ENCODE measurements at places on chromosomes 1 and 21.

GRCh38 chr1:74246315-74246714 lies 11.1 kb downstream of the TNNI3K start:
- no peak for DNase-seq

DNA sequence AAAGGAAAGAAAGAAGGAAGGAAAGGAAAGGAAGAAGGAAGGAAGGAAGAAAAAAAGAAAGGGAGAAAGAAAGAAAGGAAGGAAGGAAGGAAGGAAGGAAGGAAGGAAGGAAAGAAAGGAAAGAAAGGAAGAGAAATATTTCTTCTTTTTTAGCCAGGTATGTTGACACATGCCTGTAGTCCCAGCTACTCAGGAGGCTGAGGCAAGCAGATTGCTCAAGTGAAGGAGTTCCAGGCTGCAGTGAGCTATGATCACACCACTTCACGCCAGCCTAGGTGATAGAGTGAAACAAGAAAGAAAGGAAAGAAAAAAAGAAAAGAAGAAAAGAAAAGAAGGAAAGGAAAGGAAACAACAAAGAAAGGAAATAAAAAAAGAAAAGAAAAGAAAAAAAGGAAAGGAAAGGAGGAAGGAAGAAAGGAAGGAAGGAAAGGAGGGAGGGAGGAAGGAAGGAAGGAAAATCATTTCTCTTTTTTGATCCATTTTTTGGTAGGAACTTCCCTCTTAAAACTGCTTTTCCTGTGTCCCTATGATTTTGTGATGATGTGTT lies 5.8 kb upstream of the ZMYM1 start:
- DNase-seq, result no peak

DNA sequence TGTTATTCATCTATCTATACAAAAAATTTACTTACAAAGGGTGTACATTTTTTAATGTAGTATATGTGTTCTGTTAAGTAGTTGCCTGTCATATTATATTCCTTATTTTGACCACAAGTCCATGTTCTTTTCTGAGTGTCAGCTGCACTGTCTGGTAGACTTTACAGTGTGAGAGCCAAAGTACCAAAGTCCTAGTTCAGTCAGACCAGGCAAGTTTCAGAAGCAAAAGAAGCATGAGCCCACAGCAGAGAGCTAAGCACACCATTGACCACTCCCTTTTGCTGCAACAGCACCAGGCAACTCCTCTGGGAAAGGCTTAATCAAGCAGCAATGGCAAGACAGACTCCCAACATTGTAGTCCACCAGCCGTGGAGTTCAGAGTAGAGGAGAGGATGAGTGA lies 631.9 kb upstream of the PKN2 start:
- no peak for DNase-seq

DNA sequence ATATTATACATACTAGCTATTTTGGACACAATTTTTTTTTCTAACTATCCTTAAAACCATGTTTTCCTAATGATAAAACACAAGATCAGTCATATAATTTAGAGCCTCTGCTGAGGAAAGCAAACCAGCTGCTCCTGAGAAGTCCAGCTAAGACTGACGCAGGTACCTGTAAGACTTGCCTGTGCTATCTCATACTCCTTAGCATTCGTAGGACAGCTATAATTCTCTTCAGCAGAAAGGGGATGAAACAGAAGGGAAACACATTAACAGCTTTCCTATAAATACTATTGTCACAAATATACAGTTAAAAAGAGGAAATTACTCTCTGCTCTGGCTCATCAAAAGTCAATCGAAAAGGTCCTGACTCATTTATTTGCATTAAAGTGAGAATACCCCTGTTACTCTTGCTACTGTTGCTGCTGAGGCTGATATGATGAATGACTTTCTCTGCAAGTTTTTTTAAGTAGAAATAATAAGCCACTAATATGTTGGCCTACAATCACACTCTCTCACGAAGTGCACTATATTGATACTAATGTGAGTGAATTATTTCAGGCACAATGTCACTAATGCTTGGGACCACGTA lies 757.1 kb downstream of the KCNT2 start:
- DNase-seq, result peak; percentile 10

DNA sequence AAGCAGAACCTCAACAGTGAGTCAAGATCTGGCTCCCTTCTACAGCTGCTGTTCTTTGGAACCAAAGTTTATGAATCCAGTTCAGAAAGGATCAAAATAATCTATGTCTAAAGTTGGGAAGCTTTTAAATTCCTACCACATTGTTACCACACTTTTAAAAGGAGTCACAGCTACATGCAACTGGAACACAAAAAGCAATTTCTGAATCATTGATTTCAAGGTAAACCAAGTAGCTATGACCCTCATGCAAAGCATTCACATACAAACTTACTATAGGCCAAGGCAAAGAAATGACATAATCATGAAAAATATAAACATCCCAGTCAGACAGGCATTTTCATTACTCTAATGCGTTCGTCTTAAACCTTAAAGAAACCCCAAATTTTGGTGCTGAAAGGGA lies 3.5 kb downstream of the SIPA1L2 start:
- DNase-seq, result no peak

GRCh38 chr1:183804916-183805841 lies at the start of gene RGL1:
Gene RGL1, plus strand, starts transcription at chr1:183805120. Its CDS starts 178 bp downstream, at chr1:183805298.
- peak; percentile 56 for DNase-seq

- no peak for DNase-seq
Observed at GRCh38 chr1:91768120-91768519, 117.8 kb downstream of the TGFBR3 start.

- DNase-seq, result no peak
Observed at GRCh38 chr1:39436842-39437241, 54.6 kb upstream of the BMP8A start.

GRCh38 chr1:164608651-164609057 lies 49.7 kb downstream of the PBX1 start:
- no peak for DNase-seq

DNA sequence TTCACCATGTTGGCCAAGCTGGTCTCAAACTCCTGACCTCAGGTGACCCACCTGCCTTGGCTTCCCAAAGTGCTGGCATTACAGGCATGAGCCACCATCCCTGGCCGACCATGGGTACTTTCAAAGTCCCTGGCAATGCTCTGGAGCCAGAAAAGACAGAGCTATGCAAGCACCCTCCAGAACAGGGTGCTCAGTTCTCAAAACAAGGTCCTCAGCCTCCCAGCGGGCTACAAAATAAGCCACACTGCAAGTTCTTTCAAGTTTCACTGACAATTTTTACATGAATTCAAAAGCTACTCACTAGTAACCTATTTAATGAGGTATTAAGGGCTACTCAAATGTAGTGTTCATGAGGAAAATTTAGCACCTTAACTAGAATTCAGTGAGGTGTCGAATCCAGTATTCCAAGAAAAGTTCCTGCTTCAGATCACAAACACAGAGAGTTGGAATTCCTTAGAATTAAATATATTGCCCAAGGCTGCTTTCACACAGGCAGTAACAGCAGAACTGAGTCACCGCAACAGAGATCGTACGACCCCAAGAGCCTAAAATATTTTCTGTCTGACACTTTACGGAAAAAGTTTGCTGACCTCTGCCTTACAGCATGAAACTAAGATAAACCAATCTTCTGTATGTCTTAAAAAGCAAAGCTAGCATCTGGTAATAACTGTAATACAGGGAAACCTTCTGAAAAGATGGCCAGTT lies 60.7 kb downstream of the HSF2BP start:
- no peak for DNase-seq

- DNase-seq, result no peak
Observed at GRCh38 chr1:111236379-111236778, 8.9 kb downstream of the CHI3L2 start.

DNA sequence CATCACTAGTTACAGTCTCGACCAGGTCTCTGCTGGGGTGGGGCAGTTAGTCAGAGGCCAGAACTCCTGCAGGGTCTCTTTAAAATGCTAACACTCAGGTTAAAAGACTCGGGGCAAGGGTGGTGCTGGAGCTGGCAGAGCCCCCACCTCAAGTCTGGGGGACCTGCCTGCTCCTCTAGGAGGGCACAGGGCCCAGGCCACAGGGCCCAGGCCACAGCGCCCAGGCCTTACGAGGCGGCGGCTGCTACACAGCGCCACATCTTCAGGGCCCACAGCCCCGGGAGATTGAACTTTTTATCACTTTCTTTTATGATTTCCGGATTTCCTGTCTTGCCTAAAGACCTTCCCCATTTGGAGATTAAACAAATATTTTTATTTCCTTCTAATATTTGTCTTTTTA lies 10.4 kb downstream of the MPZ start:
- peak; percentile 24 for DNase-seq

GRCh38 chr1:223872308-223872901 lies 26.7 kb upstream of the TP53BP2 start:
- no peak for DNase-seq

DNA sequence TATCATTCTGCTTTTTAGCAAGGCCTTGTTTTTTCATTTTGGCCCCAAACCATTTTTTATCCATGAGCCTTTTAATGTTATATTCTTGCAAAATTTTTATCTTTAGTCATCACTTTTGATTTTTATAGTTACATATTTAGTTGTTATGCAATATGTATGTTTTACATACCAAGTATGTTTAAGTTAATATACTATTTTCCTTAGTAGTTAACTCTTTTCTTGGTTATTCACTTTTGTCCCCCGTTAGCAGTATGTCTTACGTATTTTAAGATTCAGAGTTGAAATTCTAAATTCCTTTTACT lies 44.5 kb downstream of the MAGI3 start:
- DNase-seq, result no peak

GRCh38 chr21:35886887-35887286 lies 173.4 kb downstream of the SETD4 start:
- DNase-seq, result no peak

DNA sequence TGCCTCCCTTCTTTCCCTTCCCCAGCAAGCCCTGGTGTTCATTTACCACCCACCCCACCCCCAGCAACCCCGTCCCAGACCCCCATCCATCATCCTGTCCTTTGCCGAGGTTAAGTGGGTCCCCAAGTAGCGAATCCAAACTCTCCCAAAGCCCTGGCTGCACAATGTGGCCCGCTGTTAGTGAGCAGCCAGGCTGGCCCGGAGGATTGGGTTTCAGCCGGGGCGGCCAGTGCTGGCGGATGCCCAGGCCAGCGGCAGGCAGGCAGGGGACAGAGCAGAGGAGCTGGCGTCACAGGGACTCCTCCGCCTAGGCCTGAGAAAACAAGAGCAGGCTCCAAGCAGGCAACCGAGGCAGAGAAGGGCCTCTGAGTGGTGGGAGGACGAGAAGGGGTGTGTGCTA lies 61.4 kb downstream of the EPHB2 start:
- no peak for DNase-seq

DNA sequence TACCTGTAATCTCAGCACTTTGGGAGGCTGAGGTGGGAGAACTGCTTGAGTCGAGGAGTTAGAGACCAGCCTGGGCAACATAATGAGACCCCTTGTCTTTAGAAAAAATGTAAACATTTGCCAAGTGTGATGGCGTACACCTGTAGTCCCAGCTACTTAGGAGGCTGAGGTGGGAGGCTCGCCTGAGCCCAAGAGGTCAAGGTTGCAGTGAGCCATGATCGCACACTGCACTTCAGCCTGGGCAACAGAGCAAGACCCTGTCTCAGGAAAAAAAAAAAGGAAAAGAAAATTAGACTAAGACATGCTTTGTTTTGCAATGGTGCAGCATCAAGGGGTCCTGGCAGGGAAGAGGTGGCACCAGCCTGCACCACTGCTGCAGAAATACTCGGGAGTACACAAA lies 16.8 kb upstream of the GPR157 start:
- no peak for DNase-seq

- DNase-seq, result no peak
Observed at GRCh38 chr1:3213730-3214129, 144.7 kb downstream of the PRDM16 start.

Measured in hematopoietic multipotent progenitor cell treated with erythropoietin and hydrocortisone succinate and interleukin-3 and kit ligand, for 4 days (in vitro differentiated cells).